ENCODE measurements at places on chromosomes 6 and 20.

DNA sequence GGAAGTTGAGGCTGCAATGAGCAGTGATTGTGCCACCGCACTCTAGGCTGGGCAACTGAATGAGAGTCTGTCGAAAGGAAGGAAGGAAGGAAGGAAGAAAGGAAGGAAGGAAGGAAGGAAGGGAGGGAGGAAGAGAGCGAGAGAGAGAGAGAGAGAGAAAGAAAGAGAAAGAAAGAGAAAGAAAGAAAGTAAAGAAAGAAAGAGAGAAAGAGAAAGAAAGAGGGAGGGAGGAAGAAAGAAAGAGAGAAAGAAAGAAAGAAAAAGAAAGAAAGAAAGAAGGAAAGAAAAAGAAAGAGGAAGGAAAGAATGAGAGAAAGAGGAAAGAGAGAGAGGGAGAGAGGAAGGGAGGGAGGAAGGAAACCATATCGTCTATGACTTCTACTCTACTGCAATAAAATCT, 60.2 kb downstream of the OPRM1 start:
- DNase-seq = no peak

DNA sequence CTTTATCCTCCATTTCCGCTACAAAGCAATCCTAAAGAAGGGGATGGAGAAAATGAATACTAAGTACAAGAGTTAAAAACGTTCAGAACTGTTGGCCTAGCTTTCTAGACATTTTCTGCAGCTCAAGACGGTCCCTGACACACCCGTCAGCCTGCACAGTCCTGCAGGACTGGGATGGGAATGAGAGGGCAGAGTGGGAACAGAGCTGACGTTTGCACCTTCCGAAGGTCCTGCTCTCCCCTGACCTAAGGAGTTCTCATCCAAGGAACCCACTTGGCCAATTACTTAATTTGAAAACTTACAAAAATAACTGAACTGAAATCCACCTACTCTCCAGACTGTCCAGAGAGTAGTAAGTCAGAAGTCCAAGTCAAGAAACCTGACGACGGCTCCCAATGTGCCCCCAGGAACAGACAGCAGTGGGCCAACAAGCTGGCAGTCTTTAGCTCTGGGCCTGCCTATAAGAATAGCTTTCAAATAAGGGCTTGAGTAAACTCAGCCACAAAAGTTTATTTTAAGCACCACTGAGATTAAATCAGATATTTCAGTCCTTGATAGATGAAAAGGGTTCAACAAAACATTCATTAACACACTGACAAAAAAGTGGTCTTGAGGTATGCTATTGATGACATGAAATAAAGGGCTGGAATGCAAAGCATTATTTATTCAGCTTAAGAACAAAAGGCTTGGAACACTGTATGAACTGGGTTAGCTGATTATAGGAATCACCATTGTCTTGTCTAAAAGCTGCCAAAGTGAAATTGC, 76.8 kb downstream of the CNKSR3 start:
- DNase-seq = no peak

DNA sequence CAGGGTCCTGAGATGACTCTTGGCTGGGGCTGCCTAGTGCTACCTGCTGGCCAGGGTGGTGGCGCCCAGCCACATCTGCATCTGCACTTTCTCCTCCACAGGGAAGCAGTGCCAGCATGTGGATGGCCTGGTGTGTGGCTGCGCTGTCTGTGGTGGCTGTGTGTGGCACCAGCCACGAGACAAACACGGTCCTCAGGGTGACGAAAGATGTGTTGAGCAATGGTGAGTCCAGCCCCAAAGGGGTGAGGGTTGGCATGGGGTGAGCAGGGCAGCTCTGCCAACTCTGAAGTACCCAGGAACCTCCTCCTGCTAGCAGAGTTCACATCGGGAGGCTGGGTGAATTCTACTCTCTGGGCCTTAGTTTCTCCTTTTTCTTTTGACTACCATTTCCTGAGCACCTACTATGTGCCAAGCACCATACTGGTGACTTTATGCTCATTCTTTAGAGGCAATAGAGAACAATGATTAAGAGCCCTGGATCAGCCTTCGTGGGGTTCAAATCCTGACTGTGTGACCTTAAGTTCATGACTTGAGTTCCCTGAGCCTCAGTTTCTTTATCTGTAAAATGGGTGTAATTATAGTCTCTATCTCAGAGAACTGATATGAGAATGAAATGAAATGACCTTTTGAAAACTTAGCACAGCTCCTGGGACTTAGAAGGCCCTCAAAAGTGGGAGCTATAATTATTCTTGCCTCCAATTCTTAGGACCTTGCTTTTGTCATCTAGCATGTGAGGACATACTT, 2.1 kb downstream of the BPIFB4 start:
- DNase-seq = no peak

GRCh38 chr6:73372516-73372915, 2.8 kb upstream of the OOEP start:
- no peak for DNase-seq

- DNase-seq = no peak
These were observed 86.9 kb downstream of the CD109 start for GRCh38 chr6:73782911-73783310.

GRCh38 chr6:156027248-156027626, 571.6 kb upstream of the NOX3 start:
- no peak for DNase-seq

- DNase-seq = no peak
These were observed 81.7 kb downstream of the COL9A1 start for GRCh38 chr6:70221025-70221714.

DNA sequence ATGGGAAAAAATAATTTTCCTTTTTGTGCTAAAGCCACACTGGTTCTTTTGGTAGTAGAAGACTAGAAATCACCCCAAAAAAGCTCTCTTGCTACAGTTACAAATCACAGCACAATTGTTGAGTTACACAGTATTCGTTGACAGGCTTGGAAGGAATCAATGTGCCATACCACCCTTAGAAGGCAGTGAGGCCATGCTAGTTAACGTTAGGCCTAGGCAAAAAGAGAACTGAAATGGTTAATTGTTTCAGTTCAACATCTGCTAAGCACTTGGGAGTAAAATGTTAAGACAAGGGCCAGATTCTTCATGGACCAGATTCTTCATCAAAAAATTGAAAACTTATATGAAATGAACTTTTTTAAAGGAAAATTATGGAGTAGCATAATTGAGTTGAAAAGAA, 626.2 kb downstream of the UTRN start:
- no peak for DNase-seq

DNA sequence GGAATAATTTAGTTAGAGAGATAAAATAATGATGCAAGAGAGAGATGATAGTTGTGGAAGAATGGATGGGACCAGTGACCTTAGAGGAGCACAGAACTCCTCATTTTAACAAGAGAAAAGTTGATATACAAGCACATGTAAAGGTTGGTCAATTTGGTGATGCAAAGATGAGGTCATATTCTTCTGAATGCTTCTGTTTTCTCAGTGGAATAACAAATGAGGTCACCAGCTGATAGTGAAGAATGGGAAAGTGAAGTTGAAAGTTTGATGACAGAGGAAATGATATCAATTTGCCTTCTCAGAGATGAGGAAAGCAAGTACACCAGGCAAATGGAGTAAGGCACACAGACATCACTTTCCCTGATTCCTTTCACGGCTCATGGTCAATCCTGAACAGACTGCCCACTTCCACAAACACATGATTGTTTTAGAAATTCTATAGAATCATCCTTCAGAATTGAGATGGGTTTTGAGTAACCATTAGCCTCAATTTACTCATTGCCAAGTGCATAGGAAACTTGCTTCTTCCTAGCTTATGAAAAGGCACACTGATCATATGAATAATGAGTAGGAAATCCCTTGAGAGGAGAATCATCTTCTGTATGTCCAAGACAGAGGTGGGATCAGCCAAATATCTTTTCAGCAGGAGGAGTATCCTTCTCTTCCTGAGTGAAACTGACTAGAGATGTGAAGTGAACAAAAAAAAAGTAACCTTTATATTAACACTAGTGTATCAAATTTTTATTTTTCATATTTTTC, 82.4 kb upstream of the TCF21 start:
- DNase-seq = no peak

DNA sequence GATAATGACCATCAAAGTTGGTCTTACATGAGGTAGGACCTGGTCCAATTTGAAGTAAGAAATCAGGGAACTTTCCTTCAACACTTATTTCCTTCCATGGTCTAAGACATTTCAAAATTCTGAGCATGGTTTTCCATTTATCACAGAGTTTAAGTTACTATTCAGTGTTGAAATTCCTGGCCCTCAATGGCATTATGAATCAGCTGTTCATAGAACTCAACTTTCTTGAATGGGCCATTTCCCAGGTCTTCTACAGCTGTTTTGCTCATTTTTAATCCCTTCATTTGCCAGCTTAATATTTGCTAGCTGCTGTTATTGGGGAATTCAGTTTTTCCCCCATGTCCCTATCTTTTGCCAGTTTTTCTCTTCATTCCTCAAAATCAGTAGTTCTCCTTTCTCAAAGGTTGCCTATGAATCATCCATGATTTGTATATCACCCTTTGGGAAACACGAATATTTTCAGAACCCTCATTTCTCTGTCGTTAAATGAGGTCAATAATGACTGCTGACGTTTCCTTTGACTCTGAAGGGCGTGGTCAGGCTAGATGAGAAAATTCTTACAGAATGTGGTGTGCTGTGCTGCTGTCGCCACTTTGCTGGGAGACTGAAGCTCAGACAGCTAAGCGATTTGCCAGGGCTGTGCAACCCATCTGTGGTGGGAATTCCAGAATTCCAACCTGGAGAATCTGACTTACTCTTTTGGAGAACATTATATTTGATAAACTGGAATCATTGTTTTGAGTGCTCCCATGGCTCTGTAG, 216.5 kb upstream of the FLRT3 start:
- no peak for DNase-seq

DNA sequence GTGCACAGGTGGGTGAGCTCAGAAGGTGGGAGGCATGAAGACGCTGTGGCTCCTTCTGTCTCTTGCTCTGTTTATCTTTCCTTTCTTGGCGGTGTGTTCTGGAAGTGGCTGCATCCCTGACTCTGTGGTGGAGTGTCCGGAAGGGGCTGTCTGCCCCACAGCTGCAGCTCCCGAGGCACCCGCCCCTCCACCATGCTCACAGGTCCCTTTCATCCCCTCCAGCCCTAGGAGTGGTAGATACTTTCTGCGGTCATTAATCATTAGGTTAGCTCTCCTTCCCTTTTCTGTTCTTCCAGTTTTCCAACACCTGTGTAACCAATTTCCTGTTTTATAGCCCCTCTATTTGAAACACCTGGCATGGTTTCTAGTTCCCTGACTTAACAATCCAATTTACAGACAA, 65.6 kb downstream of the GJA10 start:
- DNase-seq = no peak

- DNase-seq = no peak
These were observed 55.9 kb downstream of the PPP1R3G start for GRCh38 chr6:5141046-5141445.

DNA sequence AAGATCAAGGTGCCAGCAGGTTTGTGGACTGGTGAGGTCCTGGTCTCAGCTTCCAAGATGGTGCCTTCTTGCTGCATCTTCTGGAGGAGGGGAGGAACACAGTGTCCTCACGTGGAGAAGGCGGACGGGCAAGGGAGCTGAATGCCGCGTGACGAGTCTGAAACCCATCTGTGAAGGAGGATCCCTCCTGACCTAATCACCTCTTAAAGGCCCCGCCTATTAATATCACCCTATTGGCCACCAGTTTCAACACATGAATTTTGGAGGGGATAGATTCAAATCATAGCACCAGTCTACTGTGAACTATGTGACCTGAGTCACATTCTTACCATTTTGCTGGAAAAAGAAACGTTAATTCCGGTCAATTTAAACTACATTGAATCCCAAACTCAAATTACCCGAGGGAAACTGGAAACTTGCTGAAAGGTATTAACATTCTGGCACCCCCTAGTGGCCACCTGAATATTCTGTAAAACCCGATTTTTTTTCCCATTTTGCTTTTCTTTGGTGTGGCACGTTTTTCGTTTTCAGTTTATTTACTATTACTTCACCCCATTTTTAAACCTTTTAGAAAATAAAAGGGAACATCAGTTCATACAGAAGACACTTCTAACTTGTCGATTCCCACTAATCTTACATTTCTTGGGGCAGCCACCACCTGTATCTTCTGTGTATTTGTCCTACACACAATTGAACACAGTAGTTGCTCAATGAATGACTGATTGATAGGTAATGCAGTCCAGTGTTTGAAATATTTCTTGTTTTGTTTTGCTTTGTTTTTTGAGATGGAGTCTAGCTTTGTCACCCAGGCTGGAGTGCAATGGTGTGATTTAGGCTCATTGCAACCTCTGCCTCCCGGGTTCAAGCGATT, 17.9 kb upstream of the CCDC170 start:
- no peak for DNase-seq

- no peak for DNase-seq
These were observed 44.8 kb downstream of the PDE10A start for GRCh38 chr6:165618241-165618640.

- DNase-seq = no peak
These were observed 6.7 kb downstream of the HLA-DQA1 start for GRCh38 chr6:32643904-32644303.

DNA sequence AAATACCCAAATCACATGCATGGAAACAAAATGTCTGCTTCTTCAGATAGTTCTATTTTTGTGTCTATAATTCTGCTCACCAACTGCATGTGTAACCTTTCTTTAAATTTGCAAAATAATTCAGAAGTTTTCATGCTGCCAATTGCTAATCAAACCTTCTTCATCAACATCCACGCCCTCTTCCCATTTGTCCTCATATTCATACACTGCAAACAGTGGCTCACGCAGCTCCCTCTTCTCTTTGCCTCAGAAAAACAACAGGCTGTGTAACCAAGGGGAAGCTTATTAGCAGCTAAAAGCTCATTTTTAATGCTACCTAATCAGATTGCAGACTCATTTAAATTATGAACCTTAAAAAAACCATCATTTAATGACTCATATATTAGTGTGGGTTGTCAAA, 555.0 kb upstream of the EPHA7 start:
- DNase-seq = no peak
